ENCODE measurements at places on chromosomes 6 and 20. TPM values are rescaled to one million over a fixed set of nuclear protein-coding genes. Genes with fewer than 3 reads are reported as not detected.

Gene NNAT
- not detected for total RNA-seq

DNA sequence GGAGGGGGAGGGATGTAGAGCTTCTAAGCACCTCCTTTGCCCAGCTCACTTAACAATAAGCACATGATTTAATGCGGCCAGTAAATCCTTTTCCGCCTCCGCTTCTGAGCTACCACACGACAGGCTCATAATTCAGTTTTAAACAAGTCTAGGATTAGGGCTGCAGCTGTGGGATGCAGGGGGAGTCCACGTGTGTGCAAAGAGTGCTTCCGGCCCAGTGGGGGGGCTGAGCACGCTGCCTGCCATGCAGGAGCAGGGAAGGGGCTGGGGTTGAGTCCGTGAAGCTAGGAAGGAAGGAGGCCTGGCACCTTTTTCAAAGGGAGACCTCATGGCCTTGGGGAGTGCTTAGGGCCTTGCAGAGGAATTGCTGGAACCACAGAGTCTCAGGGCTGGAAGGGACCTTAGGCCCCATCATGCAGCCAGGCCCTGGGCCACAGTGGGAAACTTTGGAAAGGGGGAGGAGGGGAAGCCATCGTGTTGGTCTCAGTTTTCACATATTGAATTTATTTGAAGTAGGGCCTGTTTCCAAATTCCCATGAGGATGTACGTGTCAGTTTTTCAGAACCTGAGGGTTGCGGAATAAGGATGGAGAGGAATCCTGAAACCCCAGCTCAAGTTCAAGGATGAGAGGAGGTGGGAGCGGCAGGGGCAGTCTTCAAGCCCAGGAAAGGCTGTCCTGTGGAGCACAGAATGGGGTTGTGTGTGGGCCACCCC is 96.1 kb downstream of the VEGFA start:
- DNase-seq = no peak

DNA sequence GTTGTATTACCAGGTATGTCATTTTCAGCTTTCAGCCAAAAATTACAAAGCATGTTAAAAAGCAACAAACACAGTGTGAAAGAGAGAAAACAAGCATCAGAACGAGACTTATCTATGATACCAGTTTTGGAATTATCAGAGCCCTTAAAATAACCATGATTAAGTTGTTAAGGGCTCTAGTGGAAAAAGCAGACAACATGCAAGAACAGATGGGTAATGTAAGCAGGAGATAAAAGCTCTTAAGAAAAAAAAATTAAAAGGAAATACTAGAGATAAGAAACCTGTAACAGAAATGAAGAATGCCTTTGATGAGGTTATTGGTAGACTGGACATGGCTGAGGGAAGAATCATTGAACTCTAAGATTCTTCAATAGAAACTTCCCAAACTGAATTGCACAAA is 127.5 kb upstream of the SCGN start:
- DNase-seq = no peak

Gene PACRG
- total RNA-seq = 0.59 TPM

GRCh38 chr20:44142413-44142812 is 44.6 kb downstream of the JPH2 start:
- DNase-seq = no peak

- DNase-seq = no peak
Observed at GRCh38 chr20:59525500-59526241, 78.7 kb upstream of the PHACTR3 start.

Gene FNDC11
- 1.3 TPM for total RNA-seq

DNA sequence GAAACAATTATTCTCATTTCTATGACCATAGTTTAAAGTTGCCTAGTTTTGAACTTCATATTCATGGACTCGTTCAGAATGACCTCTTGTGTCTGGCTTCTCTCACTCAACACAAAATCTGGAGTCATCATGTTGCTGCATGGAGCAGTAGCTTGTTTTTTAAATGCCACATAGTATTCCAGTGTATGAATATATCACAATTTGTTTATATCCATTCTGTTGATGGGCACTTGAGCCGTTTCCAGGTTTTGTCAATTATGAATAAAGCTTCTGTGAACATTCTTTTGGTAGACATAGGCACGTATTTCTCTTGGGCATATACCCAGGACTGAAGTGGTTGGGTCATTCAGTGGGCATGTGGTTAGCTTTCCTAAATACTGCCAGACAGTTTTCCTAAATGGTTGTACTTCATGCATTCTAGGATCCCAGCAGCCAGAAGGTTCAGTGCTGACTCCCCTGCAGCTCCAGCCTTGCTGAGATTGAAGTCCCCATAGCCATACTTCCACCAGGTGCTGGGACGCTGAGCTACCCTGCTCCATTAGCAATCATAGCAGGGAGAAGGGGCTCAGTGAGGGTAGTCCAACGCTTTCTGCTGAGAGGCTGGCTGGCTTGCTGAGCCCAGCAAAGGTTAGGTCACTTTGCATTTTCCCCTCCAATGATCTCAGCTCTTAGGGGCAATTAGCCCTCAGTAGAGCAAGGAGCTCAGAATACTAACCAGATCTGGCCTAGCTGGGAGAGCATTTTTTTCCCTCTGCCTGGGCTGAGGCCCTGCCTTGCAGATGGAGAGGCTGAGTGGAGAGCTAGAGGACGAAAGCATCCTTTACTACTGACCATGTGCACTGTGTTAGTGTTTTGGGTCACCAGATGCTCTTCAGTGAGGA is 35.7 kb upstream of the CTNNBL1 start:
- no peak for DNase-seq

GRCh38 chr6:85472744-85473143 is 22.9 kb downstream of the NT5E start:
- no peak for DNase-seq

Gene GSTA1
- total RNA-seq = 0.28 TPM

DNA sequence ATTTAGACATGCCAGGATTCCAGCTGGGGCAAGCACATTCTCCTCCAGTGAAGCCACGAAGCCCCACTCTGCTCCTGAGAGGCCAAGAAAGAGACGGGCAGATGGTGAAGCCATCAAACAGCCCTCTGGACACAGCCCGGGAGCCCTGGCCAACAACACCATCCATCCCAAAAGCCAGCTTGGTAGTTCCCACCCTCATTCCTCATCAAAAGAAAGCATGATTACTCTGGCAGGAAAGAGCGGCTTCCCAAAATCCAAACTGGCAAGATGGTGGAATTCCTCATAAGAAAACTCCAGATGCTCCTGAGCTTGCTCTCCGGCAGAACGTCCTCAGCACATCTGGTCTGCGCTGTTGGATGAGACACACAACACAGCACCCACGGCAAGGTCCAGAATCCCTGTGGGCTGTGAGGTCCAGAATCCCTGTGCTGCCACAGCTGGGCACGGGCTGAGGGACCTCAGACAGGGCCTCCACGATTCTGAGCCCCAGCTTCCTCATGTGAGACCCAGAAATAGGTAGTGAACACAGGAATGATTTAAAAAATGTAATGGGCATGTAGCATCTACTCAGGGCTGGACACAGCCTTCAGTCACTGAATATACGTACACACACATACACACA is 52.6 kb downstream of the THBS2 start:
- no peak for DNase-seq

GRCh38 chr6:145483191-145483996 is 251.9 kb downstream of the EPM2A start:
- DNase-seq = peak; percentile 87

GRCh38 chr20:1891263-1892118 is 3.7 kb upstream of the SIRPA start:
- DNase-seq = no peak

DNA sequence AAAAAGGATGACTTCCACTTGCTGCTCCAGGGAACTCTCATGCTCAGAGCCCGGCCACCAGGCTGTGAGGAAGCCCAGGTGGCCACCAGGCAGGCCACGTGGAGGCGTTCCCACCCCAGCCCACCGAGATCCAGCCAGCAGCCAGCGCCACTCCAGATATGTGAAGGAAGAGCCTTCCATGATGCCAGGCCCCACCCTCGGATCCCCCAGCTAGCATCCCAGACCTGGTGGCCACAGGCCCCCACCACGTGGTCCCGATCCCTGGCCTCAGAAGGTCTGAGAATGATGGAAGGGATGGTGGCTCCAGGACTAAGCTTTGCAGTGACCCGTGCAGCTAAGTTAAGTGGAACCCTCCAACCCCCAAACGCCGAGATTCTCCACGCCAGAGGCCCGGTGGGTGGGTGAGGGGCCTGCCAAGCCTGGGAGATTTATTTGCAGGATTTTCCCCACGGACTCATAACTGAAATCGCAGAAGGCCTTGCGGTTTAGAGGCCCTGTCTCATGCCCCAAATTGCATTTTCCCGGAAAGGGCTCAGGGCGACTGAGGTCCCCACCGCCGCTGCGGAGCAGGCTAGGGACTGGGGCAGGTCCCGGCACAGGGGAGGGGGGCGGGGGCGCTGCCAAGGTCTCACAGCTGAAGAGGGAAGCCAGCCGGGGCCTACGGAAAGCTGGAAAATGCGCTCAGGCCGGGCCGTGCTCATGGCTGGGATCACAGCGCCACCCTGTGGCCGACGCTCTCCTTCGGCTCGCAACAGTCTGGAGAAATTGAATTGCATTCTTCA is 31.1 kb upstream of the CST7 start:
- DNase-seq = peak; percentile 17

- DNase-seq = no peak
Observed at GRCh38 chr6:47859175-47859574, 77.3 kb downstream of the OPN5 start.

- no peak for DNase-seq
Observed at GRCh38 chr20:22807646-22808244, 223.4 kb upstream of the FOXA2 start.

DNA sequence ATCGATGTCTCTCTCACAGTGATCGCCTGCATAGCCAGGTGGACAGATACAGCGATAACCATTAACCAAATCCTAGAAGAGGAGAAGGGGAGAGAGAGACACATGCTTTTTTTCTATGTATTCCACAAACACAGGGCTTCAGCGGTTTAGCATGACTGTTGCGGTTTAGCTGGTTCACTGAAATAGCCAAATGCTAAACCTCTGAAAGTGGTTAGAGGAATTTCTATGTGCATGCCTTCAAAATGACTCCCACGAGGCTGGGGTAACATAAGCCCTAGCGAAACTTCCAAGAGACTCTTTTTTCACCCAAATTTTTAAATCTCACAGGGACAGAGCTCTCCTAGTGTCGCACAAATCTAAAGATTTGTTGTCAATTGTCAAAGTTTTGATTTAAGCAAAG is 25.1 kb downstream of the JAG1 start:
- DNase-seq = no peak

Gene BANF2
- total RNA-seq = not detected

Gene TOP1
- 65.2 TPM for total RNA-seq

GRCh38 chr20:33521461-33521860 is 31.6 kb downstream of the CBFA2T2 start:
- DNase-seq = no peak

DNA sequence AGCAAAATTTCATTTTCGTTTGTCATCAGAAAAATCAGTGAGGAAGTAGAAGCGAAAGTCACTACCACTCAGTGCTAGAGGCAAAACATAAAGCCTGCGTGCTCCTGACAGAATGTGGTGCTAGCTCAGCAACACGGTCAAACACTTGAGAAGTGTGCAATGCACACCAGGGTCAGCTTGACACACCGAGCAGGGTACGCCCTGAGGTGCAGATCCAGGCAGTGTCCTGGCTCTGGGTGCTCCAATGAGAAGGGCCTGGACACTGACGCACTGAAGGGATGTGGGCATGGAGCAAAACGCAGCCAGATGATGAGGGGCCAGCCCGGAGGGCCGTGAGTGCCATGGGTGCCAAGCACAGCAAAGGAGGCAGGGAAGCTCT is 5.9 kb downstream of the RNASET2 start:
- no peak for DNase-seq

Gene ELOVL2
- total RNA-seq = 27.8 TPM

Gene TPD52L1
- total RNA-seq = 2.9 TPM

Gene TBXT
- total RNA-seq = not detected

DNA sequence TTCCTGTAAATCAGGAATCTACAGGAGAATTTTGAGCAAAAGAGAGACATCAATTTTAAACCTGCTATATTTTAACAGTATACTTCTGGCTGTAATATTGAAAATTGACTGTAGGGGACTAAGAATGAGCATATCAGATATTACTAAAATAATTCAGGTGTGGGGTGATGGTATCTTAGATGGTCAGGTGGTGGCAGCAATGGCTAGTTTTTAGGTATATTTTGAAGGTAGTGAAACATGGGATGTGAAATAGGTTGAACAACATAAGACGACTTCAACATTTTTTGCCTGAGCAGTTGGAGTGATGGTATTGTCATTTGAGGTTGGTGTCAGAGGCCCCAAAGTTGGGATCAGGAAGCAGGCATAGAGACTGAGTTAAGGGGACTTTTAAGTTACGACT is 32.1 kb downstream of the FAM83B start:
- DNase-seq = peak; percentile 24

DNA sequence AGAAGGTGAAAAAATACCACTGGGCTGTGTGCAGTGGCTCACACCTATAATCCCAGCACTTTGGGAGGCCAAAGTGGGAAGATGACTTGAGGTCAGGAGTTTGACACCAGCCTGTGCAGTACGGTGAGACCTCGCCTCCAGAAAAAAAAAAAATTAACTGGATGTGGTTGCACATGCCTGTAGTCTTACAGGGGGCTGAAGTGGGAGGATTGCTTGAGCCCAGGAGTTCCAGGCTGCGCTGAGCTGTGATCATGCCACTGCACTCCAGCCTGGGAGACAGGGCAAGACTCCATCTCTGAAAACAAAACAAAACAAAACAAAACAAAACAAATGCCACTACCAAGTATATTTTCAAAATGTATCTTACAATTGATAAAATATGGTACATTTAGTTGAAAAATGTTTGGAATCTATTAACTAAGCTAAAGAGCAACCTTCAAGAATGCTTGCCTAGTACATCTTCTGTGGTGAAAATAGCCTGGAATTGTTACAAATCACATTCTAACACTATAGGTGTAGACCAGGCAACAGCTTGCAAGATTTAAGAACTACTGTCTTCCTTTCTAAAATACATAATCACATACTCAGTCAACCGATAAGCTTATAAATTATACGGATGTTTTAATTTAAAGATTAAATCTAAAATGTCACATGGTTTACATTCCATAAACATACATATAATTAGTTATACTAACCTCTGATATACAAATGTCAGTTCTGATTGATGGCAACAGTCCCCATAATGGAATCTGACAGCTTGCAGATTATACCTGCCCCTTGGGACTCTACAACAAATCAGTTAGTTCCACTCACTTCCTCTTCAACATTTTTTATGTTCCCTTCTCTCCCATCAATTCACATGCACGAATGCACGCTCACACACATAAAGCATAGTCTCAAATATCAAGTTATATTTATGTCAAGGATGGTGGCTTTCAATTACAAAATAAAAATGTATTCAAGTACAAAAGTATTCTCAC is 150.8 kb downstream of the ASCC3 start:
- DNase-seq = no peak

DNA sequence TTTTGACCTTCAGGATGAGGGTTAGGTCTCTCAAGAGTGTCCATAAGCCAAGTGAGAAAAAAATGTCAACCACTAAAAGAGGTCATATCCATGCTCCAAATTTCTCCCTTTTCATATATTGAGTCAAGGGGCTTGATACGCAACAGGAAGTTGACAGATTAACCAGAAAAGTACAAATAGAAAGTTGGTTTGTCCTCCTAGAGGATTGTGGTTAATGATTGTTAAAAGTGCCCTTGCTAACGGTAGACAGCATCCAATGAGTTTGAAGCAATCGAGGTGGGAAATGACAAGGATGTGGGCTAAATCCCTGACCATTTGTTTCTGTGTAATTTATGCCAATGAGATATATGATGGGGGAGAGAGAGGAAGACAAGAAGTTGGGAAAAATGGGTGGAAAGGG is 18.1 kb upstream of the HBS1L start:
- no peak for DNase-seq

Data from Panc1 (cell line).